ENCODE measurements at places on chromosomes 5 and 9.

DNA sequence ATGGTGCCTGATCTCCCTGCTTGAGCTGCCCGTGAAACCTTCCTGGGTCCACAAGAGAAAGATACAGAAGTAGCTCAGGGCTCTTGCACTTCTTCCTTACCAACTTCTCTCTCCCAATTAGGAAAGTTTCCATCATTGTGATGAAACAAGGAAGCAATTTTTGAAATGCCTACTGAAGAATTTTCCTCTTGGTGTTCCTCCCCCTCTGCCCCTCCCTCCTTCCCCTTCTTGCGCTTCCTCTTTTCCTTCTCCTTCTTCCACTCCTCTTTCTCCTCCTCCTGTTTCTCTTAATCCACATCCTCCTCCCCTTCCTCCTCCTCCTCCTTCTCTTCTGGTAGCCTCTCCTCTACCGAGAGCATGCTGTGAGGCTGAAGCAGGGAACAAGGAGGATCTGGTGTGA lies 36.3 kb upstream of the OTULINL start:
- no peak for DNase-seq

DNA sequence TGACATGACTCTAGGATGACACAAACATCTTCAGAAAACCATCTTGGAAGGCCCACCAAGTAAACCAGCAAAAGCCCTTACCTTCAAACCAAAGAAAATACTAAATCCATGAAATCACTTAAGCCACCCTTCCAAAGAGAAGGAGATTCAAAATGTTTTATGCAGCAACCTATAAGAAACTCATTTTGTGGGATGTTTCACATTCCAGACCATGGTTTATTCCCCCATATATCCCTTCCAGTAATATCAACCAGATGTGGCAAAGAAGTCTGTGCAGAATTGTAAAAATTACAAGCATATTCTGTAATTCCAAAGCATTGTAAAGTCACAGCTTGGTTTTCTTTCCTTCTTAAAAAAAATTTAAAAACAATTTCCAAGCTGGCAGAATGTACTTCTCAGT lies 117.4 kb downstream of the SLIT3 start:
- no peak for DNase-seq

- DNase-seq, result no peak
These were observed 691.2 kb downstream of the TLR4 start for GRCh38 chr9:118395415-118395814.

DNA sequence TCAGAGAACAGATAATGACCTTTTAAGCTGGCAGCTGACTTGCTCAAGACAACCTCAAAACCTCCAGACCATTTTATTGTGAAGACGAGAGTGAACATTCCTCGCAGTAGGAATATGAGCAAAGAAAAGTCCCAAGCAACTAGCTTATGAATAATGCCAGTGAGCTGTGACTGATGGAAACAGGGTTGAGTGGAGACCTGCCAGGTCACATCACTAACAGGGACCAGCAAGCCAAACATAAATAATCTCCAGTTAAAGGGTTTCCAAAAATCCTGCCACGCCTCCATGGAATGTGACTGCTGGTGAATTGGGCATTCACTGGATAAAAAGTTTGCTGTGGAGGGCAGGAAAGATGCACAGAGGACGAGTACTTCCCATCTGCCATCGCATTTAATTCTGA lies 185.4 kb downstream of the CRB2 start:
- DNase-seq, result no peak

- peak; percentile 69 for DNase-seq
These were observed 34.3 kb upstream of the RPS23 start for GRCh38 chr5:82312373-82312856.

- DNase-seq, result no peak
These were observed 65.4 kb downstream of the AUH start for GRCh38 chr9:91296354-91296753.

DNA sequence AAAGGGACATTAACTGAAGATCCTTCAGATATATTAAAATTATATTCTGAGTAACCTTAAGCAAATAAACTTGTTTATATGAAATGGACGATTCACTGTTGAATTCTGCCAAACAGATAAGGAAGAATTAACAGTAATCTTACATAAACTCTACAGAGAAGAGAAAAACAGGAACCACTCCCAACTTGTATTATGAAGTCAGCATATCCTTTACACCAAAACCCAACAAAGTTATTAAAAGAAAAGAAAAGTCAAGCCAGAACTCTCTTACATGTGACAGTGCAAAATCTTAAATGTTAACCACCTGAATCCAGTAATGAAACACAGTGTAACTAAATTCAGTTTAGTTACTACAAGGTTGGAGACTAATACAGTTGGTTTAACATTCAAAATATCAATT lies 185.8 kb downstream of the DEPDC1B start:
- no peak for DNase-seq

DNA sequence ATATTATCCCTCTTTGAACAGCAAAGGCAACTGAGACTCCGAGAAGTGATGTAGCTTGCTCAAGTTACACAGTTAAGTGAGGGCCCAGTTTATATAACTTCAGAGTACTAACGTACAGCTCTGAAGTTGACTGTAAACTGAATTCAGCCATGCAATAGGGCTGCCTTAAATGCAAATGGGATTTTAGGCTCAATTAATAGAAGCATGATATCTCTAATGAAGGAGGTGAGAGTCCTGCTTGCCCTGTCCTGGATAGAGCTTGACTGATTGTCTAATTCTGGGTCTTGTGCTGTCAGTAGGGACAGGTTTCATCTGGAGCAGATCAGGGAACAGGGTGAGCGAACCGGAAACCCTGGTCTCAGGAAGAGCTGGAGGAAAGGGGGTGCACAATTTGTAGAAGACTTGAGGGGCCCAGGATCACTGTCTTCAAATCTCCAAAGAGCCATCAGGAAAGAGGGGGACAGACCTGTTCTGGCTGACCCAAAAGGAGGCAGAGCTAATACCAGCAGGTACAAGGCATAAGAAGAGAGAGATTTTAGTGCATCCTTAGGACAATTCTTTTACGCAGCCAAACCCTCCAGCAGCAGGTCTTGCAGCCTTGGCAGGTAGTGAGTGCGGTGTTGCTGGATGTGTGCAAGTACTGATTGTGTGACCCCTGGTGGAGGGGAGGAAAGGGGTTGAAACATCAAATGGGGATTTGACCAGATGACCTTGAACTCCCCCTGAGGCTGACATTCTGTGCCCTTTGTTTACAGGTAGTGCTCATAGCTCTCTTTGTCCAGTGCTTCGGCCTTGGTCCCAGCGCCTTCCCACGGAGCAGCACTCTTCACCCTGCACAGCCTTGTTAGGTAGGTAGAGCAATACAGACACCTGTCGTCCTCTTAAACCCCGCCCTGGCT lies 13.0 kb downstream of the GSN start:
- DNase-seq, result no peak

GRCh38 chr5:53424686-53425615 lies 55.5 kb upstream of the FST start:
- DNase-seq, result no peak

- DNase-seq, result no peak
These were observed 16.5 kb downstream of the EPB41L4B start for GRCh38 chr9:109304347-109304746.

DNA sequence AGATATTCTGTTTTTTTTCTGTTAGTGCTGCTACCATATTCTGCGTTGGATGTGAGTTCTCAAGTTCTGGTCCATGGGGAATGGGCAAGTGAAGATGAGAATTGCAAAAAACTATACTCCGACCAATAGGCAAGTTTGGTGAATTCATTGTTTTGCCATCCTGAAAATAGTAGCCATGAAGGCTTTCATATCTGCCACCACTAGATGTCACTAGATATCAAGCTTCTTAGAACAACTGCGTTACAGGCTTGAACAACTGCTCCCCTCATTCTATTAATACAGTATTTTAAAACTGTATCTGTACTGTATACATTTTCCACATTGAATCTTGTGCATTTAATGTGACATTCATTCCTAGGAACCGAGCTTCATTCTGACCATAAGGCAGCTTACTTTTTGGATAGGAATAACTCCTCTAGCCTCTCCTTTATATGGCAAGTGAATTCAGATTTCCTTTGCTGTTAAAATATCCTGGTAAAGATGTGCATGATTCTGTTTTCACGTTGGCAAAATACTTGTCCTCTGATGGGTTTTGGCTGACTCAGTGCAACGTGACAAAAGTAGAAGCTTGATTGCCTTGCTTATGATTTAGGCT lies 163.6 kb downstream of the SREK1 start:
- no peak for DNase-seq

DNA sequence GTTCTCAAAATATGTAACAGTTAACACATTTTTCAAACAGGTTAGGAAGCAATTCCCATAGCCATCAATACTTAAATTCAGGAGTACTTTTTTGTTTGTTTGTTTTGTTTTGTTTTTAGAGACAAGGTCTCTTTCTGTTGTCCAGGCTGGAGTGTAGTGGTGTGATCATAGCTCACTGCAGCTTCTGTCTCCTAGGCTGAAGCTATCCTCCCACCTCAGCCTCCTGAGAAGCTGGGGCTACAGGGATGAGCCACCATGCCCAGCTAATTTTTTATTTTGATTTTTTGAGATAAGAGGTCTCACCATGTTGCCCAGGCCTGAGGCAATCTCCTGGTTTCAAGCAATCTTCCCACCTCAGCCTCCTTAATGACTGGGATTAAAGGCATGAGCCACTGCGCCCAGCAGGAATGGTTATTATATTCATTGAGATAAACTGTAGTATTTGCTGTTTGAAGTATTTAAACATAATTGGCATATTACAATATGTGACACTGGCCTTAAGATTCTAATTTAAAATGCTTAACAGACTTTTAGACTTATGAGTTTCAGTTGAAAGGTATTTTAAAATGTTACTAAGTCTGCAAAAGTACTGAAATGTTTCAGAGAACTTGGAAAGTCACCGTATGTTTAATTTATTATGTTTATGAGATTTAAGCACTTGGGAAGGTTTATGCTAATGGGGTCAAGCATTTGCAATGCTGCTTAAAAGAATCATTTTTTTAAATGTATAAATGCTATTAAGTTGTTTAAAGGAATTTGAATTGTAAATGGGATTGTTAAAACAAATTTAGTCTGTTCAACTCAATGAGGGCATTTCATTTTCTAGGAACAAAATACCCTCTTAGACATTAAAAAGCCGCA lies 17.0 kb downstream of the UTP15 start:
- DNase-seq, result no peak

DNA sequence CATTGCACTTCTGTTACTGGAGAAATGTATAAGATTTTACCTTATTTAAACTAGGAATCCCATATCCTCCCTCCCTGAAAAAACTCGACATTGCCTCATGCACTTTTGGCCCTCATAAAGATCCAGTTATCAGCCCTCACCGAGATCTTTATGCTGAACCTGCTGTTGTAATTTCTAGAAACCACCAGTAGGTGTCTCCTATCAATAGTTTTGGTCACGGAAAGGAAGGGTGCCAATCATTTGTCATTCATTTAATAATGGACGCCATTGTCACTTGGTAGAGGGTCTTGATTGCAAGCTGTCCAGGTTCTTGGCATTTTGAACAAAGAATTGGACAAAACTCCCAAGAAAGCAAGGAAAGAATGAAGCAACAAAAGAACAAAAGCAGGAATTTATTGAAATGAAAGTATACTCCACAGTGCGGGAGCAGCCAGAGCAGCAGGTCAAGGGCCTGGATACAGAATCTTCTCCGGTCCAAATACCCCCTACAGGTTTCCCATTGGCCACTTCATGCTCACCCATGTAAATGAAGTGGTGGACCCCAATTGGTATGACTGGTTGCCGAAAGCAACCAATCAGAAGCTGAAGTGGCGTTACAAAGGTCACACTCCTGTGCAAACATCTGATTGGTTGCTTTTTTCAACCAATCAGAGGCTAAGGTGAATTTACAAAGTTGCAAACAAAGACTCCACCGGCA lies 524.3 kb downstream of the PSAT1 start:
- no peak for DNase-seq

DNA sequence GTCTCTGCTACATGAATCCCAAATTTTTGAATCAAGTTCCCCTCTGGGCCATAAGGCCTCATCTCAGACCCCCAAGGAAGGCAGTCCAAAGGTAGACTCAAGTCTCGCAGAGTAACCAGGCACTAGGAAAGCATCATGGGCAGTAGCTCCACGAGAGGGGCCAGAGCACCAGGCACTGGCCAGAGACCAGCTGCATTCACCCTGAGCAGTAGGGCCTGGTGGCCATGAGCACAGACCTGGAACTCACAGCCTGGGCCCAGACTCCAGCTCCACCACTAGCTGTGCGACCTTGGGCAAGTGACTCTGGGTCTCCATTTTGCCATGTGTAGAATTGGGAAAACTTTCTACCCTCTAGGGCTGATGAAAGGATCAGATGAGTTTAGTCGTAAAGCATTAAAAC lies 28.5 kb downstream of the NANS start:
- no peak for DNase-seq

GRCh38 chr9:137138722-137139467 lies at the start of gene GRIN1:
Gene GRIN1, plus strand, starts transcription at chr9:137139154. Its CDS starts 333 bp downstream, at chr9:137139487.
- peak; percentile 73 for DNase-seq

DNA sequence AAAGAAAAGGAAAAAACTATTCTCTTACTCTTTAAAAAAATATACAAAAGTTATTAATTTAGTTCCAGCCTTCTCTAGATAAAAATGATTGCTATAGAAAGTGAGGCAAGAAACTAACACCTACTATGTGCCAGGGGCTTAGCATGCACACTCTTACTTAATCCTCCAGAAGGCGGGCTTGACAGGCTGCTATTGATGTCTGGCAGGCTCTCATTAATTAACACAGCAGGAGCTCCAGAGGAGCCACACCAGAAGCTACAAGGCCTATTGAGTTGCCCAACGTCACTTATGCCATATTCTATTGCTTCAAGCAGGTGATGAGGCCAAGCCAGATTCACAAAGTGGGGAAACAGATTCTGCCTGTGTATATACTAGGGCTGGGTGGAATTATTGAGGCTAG lies 54.6 kb upstream of the CLINT1 start:
- DNase-seq, result no peak

DNA sequence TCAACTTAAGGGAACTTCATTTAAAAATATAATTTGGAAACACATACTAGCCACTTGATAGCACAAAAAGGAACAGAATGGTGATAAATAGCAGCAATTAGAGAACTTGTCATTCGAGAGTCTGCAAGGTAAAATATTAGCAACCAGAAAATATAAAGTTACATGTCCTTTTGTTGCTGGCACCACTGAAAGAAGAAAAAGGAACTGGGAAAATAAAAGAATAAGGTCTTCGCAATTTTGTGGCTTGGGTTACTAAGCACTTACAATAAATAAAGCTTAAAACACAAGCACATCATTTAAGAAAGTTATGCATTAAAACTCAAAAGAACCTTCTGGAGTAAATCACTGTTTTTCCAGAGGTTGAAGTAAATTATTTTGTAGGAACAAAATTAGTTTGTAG lies 149.9 kb upstream of the FBN2 start:
- DNase-seq, result no peak

DNA sequence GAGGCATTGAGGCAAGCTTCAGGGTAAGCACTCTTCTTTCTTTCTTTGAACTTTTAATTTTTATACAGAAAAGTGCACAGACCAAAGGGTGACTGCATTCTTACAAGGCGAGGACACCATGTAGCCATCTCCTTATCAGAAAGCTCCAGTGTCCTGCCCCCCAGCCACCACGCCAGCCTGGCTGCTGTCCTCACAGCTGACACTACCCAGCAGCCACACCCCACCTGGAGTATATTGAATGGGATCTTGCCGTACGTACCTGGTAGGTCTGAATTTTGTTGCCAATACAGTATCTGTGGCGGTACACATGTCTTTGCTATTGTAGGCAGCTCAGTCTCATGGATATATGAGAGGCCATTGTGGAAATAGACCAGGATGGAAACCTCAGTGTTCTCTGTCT lies 284.0 kb upstream of the IRX2 start:
- DNase-seq, result no peak

- no peak for DNase-seq
These were observed 1.1 kb downstream of the FAXDC2 start for GRCh38 chr5:154849264-154849785.

Data from activated effector memory CD4-positive, alpha-beta T cell treated with anti-CD3 and anti-CD28 coated beads, Interleukin-2, amount 50 U/mL, for 16 hours (primary cell).